ENCODE measurements at places on chromosomes 1 and 21. TPM values are rescaled to one million over a fixed set of nuclear protein-coding genes. Genes with fewer than 3 reads are reported as not detected.
A peak's percentile ranks its signal among the peaks of the same experiment; 100 is the strongest.

DNA sequence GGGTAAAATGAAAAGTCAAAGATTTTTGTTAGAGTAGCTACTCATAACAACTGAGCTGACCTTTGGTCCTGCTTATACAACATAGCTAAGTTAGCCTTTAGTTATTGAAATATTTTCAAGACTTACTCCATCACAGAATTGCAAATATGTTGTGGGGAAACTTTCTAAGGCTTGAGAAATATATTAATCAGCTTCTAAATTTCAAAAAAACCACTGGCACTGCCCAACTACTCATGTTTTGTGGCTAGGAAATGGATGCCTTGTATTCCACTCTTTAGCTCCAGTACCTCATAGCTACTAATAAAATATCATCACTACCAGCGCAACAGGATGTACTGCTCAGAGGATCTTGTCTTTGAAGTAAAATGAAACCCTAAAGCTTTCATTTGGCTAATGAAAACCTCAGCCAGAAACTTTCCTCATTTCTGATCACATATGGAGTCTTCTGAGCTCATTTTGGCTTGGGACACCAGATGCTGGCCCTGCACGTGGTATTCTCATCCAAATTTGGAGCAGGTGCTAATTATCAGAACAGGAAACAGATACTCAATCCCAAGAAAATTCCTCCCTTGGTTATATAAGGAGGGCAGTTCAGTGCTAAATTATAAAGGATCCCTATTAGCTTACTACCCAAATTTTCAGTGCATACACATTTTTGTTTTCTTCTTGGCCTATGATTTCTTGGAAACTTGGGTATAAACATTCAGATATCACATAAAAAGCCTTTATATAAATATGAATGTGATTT is 690.7 kb downstream of the ADGRL2 start:
- peak overlapping the region; percentile 53 for H3K27ac ChIP-seq
- peak; percentile 28 for DNase-seq
- no peaks in the 10 kb centered on the region for H3K27me3 ChIP-seq
- peaks cover 5% of the 10 kb centered on the region for H3K4me1 ChIP-seq
- no peak overlapping the region for H3K4me3 ChIP-seq
- no peaks in the 10 kb centered on the region for H3K36me3 ChIP-seq

DNA sequence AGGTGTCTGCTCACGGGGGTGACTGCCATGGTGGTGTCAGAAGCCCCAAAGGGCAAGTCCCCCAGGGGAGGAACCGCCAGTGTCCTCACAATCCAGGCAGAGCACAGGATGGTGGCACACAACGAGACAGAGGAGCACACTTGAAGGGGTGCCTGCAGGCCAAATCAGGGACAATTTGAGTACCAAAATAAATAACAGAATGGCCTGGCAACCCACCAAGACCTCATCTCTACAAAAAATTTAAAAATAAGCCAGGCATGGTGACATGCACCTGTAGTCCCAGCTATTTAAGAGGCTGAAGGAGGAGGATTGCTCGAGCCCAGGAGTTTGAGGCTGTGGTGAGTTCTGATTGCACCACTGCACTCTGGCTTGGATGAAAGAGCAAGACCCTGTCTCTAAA is 38.2 kb downstream of the TIAM1 start:
- no peak for DNase-seq
- no peak overlapping the region for H3K27ac ChIP-seq
- H3K27me3 ChIP-seq: no peaks in the 10 kb centered on the region
- no peaks in the 10 kb centered on the region for H3K4me1 ChIP-seq
- H3K4me3 ChIP-seq: no peak overlapping the region

Gene PRAMEF5
- polyA plus RNA-seq: not detected

Gene GORAB
- 5.0 TPM for polyA plus RNA-seq

DNA sequence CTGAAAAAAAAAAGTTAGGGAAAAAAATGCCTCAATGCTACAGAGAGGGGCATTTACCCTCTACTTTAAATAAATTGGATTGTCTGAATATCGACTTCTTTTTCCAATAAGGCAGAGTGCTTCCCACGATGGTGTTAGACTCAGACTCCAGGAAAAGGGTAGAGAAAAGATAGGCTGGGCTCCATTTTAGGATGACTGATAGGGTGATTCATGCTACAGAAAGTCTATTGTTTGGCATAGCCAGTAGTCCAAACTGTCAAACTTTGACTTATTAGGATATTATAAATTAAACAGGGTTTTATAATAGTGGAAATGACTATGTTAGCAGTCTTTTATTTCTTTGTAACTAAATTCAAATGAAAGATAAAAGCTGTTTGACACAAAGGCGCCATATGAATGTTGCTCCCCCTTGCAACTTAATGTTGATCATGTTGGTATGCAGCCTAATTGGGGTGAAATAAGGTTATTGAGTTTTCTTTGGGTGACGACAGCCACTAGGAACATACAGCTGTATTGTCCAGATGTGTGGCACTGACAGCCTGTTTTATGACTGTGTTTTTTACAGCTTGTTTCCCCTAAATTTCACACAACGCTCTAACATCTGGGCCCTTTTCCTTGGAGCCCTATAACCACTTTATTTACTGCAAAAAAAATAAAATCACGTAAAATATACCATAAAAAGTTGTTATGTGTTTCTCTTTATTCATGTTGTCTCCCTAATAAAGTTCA is 69.3 kb downstream of the SPAG17 start:
- no peak overlapping the region for H3K27ac ChIP-seq
- DNase-seq: no peak
- H3K36me3 ChIP-seq: no peaks in the 10 kb centered on the region
- no peaks in the 10 kb centered on the region for H3K27me3 ChIP-seq
- H3K4me3 ChIP-seq: no peak overlapping the region

DNA sequence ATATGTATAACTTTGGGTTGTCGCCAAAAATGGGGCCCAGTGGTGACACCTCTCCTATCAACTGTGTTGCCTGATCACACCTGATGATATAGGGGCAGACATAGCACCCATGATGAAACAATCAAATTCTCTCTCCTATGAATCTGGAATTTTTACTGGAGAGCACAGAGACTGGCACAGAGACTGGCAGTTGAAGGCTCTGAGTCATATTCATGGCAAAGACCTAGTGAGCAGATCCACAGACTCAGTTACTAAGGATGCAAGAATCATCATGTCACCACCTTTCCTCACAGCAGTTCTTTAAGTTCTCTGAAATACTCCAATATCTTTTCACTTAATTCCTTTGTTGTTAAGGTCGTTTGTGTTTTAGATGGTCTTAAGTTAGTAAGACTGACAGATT is 60.0 kb downstream of the APCS start:
- no peaks in the 10 kb centered on the region for H3K27me3 ChIP-seq
- H3K27ac ChIP-seq: no peak overlapping the region
- H3K4me3 ChIP-seq: no peak overlapping the region
- no peaks in the 10 kb centered on the region for H3K36me3 ChIP-seq
- peaks cover 14% of the 10 kb centered on the region for H3K4me1 ChIP-seq

GRCh38 chr1:201914456-201915235 is 25.9 kb downstream of the SHISA4 start:
- no peaks in the 10 kb centered on the region for H3K27me3 ChIP-seq
- no peak for DNase-seq
- no peaks in the 10 kb centered on the region for H3K36me3 ChIP-seq
- peaks cover 28% of the 10 kb centered on the region for H3K4me1 ChIP-seq
- H3K27ac ChIP-seq: no peak overlapping the region

- peak overlapping the region; percentile 95 for H3K27ac ChIP-seq
- peak; percentile 14 for DNase-seq
These were observed 18.1 kb upstream of the POFUT2 start for GRCh38 chr21:45305836-45306235.

- no peak overlapping the region for H3K4me3 ChIP-seq
- H3K27me3 ChIP-seq: no peaks in the 10 kb centered on the region
These were observed 71.4 kb downstream of the MEGF6 start for GRCh38 chr1:3539707-3540425.

- H3K36me3 ChIP-seq: no peaks in the 10 kb centered on the region
- no peaks in the 10 kb centered on the region for H3K4me1 ChIP-seq
- H3K4me3 ChIP-seq: no peak overlapping the region
These were observed 220.1 kb upstream of the KCNK2 start for GRCh38 chr1:214862421-214862820.

Gene CD2
- 0.33 TPM for polyA plus RNA-seq

Gene AMPD1
- polyA plus RNA-seq: not detected

DNA sequence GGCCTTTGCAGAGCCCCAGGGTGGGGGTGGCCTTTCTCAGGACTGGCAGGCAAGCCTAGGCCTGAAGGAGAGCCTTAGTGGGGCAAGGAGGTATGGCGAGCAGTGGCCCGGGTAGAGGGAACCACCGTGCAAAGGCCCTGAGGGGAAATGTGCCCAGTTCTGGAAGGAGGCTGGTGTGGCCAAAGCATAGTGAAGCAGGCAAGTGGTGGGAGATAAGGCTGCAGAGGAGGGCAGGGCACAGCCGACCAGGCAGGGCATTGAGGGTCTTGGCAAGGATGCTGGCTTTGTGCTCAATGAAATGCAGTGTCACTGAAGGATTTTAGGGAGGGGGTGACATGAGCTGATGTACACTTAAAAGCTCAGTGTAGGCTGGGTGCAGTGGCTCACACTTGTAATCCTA is 22.8 kb downstream of the MROH7 start:
- no peaks in the 10 kb centered on the region for H3K36me3 ChIP-seq
- no peak overlapping the region for H3K4me3 ChIP-seq
- DNase-seq: no peak
- no peaks in the 10 kb centered on the region for H3K4me1 ChIP-seq
- H3K27ac ChIP-seq: no peak overlapping the region
- H3K27me3 ChIP-seq: no peaks in the 10 kb centered on the region

Gene ACTN2
- polyA plus RNA-seq: 1,237 TPM

DNA sequence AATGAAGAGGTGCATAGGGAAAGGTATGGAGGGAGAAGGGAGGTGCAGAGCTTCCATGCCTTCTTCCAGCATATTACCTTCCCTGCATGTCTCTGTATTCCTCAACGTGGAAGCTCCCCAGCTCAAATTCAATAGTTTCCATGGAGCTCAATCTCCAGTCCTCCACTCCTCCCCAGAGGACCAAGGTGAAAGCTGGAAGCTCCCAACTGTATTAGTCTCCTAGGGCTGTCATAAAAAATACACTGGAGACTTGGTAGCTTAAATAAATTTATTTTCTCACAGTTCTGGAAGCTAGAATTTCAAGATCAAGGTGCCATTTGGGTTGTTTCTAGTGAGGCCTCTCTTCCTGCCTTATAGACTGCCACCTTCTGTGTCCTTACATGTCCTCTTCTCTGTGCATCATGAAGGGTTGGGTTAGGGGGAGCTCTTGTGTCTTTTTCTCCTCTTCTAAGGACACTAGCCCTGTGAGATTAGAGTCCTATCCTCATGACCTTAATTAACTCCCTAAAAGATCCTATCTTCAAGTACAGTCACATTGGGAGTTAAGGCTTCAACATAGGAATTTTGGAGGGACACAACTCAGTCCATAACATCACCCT is 21.9 kb upstream of the RABGGTB start:
- H3K4me3 ChIP-seq: no peak overlapping the region
- H3K27me3 ChIP-seq: no peaks in the 10 kb centered on the region
- no peak for DNase-seq
- H3K36me3 ChIP-seq: peaks cover 25% of the 10 kb centered on the region
- no peaks in the 10 kb centered on the region for H3K4me1 ChIP-seq

Gene SMPDL3B
- not detected for polyA plus RNA-seq

Gene WARS2
- polyA plus RNA-seq: 7.7 TPM

GRCh38 chr1:92483610-92484471 is 2.9 kb downstream of the GFI1 start:
- H3K4me1 ChIP-seq: peaks cover 53% of the 10 kb centered on the region
- peak; percentile 22 for DNase-seq
- peak overlapping the region; percentile 56 for H3K4me3 ChIP-seq
- no peak overlapping the region for H3K27ac ChIP-seq
- H3K27me3 ChIP-seq: peaks cover 94% of the 10 kb centered on the region

- no peaks in the 10 kb centered on the region for H3K36me3 ChIP-seq
- no peak overlapping the region for H3K4me3 ChIP-seq
- H3K27me3 ChIP-seq: no peaks in the 10 kb centered on the region
- DNase-seq: no peak
These were observed 184.3 kb downstream of the HIVEP3 start for GRCh38 chr1:41734201-41734970.

GRCh38 chr1:51290489-51290847 is 39.9 kb downstream of the TTC39A start:
- no peaks in the 10 kb centered on the region for H3K4me1 ChIP-seq
- H3K27ac ChIP-seq: no peak overlapping the region
- H3K27me3 ChIP-seq: no peaks in the 10 kb centered on the region
- no peak overlapping the region for H3K4me3 ChIP-seq
- no peaks in the 10 kb centered on the region for H3K36me3 ChIP-seq

Gene TGFB2
- polyA plus RNA-seq: 2.3 TPM

GRCh38 chr1:54811066-54811465 is 9.9 kb upstream of the TTC22 start:
- H3K36me3 ChIP-seq: no peaks in the 10 kb centered on the region
- no peak for DNase-seq
- H3K27me3 ChIP-seq: no peaks in the 10 kb centered on the region
- H3K27ac ChIP-seq: no peak overlapping the region
- H3K4me1 ChIP-seq: no peaks in the 10 kb centered on the region
- no peak overlapping the region for H3K4me3 ChIP-seq

DNA sequence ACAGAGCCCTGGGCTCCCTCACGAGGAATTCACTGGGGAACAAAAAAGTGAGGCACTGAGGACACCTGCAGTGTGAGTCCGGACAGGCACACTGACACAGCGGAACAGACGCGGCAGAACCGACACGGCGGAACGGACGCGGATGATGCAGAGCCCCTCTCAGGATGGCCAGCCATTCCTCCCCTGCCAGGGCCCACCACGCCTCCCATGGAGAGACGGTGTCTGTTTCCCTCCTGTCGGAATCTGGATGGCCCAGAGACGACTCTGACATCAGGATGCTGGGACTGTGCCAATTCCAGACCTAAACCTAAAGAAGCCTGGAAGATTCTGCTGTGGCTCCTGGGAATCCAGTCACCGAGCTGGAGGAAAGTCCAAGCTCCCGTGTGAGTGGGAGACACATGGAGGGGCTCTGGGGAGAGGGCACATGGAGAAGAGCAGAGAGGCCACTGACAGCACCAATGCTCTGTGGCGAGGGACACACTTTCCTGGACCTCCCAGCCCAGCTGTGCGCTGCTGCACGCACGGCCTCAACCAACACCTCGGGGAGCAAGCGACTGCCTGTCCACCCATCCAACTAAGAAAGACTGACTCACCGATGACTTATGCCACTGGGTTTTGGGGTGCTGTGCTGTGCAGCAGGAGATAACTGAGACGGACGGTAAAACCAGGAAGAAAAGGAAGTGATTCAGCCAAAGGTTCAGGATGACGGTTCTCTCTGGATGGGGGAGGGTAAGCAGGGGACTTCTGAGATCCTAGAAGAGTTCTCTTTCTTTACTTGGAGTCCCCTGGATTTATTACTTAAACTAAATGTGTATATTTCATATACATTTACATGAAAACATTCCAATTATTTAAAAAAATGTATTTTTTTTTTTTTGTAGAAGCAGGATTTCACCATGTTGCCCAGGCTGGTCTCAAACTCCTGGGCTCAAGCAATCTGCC is 23.3 kb downstream of the ZBTB17 start:
- H3K27ac ChIP-seq: peak overlapping the region; percentile 93
- H3K4me1 ChIP-seq: peaks cover 93% of the 10 kb centered on the region
- no peaks in the 10 kb centered on the region for H3K27me3 ChIP-seq
- no peak overlapping the region for H3K4me3 ChIP-seq

GRCh38 chr1:10502206-10502605 is 27.5 kb downstream of the PEX14 start:
- H3K4me3 ChIP-seq: no peak overlapping the region
- H3K27ac ChIP-seq: no peak overlapping the region
- no peaks in the 10 kb centered on the region for H3K36me3 ChIP-seq
- H3K4me1 ChIP-seq: no peaks in the 10 kb centered on the region
- no peaks in the 10 kb centered on the region for H3K27me3 ChIP-seq
- DNase-seq: no peak

Gene LRIF1
- polyA plus RNA-seq: 11.8 TPM
